ENCODE measurements at places on chromosomes 6 and 20.

GRCh38 chr6:52931351-52931750 is 21.9 kb upstream of the GSTA3 start:
- DNase-seq: no peak

- no peak for DNase-seq
Observed at GRCh38 chr20:40717343-40717865, 28.4 kb upstream of the MAFB start.

- no peak for DNase-seq
Observed at GRCh38 chr6:11908436-11909105, 103.5 kb upstream of the HIVEP1 start.

GRCh38 chr6:85747093-85747492 is 104.4 kb upstream of the SYNCRIP start:
- DNase-seq: no peak

GRCh38 chr6:208938-209337 is 83.3 kb upstream of the DUSP22 start:
- DNase-seq: no peak

DNA sequence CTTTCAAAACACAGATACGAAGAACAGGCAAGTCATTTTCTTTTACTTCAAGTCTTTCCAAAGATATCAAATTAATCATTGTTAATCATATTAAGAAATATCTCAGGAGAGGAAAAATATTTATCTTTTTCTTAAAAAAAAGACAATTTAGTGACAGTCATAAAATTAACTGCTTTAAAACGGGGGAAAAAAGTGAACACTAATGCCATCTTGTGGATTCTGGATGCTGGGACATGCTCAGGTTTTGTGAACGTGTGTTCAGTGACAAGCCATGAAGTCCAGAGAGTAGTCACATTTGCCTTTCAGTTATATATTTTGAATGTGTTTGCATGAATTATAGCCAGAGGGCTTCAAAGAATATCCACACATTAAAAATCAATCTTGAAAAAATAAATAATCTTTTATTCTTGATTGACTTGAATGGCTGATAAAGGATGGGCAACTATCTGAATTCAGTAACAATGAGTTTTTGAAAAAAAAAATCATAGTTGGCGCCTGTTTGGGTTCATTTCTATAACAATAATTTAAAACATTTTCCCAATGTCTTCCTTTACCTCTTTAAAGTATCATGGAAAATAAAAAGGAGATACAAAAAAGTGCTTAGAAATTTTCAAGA is 74.7 kb upstream of the NOX3 start:
- no peak for DNase-seq

- no peak for DNase-seq
Observed at GRCh38 chr6:55937951-55938690, 62.7 kb upstream of the BMP5 start.

DNA sequence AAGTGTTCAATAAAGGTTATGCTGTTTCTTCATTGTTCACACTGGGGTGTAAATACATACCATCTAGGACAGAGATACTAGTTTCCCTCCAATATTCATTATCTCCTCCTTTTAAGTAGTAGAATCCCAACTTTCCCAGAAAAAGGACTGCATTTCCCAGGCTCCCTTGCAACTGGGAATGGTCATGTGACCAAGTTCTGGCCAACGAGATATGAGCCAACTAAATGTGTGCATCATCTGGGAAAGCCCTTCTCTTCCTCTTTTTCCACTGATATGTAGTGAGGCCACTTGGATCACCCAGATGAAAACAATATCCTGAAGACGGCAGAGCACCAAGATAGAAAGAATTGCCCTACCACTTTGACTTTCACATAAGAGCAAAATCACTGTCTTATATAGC is 97.9 kb upstream of the PTPRT start:
- no peak for DNase-seq

DNA sequence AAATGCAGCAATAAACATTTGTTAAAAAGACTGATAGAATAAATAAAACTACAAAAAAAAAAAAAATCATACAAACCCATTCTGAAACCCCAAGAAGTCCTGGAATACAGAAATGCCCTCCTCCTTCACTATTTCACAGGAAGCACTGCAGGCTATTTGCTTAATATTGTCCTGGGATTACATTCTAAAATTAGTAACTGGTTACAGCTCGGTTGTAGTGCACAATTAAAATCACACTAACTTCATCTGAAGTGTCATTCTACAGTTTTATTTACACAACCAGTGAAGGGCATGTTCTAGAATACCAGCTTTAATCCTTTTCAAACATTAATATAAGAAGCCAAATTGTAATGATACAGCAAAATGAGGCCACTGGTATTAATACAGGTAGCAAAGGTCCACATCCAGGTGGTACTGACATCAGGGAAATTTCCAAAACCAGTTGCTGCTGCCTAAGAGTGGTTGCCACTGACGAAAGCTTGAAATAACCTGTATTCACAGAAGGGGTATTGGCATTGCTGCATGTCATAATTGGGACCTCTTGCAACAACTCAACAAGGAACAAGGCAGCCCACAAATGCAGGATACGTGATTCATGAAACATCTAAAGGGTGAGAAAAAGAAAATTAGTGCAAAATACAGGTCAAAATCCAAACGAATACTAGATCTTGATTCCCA is 26.9 kb downstream of the AKIRIN2 start:
- DNase-seq: no peak

DNA sequence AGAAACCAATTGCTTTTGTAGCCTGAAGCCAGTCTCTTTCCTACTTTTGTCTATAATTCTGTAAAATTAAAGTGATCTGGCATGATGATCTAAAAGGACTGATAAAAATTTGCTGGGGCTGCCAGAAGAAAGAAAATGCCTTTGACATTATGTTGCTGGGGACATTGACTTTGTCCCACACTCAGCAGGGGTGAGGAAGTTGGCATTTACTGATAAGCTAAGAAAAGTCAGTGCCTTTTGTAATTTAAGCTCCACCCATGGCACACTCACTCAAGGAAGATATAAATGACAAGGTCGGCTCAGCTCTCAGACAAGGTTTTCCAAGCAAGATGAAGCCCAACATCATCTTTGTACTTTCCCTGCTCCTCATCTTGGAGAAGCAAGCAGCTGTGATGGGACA is at the start of gene SEMG1:
SEMG1 (plus strand) TSS at position 309 of the 400 bp plus-strand sequence; CDS start at position 330, 21 bp downstream.
- DNase-seq: no peak

- DNase-seq: no peak
Observed at GRCh38 chr20:33450867-33451266, 7.3 kb upstream of the SNTA1 start.

DNA sequence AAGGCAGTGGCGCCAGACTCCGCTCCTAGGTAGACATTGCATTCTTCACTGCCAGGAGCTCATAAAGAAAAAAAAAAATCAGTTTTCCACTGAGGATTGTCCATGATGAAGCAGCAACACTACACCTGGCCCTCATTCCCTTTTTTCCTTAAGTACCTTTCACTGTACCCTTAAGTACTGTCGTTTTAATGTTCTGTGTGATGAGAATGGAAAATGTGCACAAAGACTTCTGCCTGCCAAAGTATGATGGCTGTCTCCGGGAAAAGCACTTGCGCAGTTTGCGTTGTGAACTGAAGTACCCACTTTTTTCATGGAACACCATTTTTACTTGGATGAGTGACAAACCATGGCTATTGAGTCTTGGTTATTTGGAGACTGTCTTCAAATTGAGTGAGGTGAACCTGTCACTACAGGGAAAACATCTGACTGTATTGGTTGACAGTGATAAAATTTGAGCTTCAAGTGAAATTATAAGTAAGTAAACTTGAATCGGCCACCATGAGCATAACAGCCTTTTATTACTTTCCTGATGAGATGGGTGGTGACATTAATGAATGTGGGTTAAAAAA is 104.8 kb downstream of the NCOA3 start:
- no peak for DNase-seq

GRCh38 chr20:62935204-62935967 is 2.6 kb upstream of the GID8 start:
- DNase-seq: no peak

DNA sequence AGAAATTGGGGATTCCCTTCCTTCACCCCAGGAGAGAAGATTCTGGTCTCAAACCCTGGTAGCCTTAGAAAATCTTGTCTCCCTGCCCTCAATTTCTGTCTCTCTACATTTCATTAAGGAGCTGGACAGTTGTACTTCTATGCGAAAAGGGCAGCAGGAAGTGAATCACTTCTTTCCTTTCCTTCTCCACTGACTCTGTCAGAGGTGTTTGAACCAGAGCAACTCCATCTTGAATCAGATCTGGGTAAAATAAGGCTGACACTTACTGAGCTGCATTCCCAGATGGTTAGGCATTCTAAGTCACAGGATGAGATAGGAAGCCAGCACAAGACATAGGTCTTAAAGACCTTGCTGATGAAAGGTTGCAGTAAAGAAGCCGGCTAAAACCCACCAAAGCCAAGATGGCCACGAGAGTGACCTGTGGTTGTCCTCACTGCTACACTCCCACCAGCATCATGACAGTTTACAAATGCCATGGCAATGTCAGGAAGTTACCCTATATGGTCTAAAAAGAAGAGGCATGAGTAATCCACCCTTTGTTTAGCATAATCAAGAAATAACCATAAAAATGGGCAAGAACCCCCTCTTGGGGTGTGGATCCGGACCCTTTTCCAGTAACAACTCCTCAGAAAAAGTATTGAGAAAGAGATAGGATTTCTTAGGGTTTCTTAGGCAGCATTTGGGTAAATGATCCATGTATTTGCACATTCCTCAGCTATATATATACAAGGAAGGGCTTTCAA is 95.8 kb upstream of the PLCB4 start:
- DNase-seq: no peak

DNA sequence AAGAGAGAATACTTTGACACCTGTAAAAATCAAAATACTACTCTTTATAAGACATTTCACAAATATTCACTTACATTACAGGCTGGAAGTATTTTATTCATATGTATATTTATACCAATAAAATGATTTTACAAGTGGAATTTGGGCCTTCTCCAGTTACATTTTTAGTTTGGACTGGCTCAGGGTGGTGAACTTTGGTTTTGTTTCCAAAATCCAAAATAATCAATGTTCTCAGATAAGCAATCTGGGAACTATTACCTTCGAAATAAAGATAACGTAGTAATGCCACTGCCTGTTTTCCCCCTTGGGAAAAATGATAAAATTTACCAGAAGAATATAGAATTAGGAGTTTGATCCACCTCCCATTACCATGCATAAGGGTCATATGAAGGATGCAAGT is 31.6 kb upstream of the SCGN start:
- no peak for DNase-seq

- DNase-seq: no peak
Observed at GRCh38 chr6:105452924-105453756, 50.3 kb upstream of the PREP start.

DNA sequence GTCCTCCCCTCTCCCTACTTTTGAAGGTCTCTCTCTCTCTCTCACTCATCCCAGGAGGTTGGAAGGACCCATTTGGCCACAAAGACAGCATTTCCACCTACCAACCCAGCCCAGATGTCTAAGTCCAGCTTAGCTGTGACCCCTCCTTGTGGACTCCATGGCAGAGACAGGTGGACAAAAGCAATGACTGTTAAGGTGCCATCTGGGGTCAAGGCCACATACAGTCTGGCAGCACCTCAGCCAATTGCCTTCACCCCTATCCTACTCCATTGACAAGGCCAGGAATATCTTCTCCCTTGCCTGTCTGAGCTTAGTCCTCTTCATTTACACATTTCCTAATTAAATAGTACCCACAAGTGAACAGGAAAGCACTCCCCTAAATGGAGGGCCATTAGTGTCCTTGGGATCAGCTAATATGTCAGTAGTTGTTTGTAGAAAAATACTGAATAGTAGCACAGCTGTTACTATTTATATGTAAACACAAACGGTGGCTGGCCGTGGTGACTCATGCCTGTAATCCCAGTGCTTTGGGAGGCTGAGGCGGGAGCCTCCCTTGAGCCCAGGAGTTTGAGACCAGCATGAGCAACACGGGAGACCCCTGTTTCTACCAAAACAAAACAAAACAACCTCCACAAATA is 28.8 kb downstream of the GCM1 start:
- DNase-seq: no peak

GRCh38 chr6:136094812-136095211 is 155.3 kb downstream of the MTFR2 start:
- no peak for DNase-seq

DNA sequence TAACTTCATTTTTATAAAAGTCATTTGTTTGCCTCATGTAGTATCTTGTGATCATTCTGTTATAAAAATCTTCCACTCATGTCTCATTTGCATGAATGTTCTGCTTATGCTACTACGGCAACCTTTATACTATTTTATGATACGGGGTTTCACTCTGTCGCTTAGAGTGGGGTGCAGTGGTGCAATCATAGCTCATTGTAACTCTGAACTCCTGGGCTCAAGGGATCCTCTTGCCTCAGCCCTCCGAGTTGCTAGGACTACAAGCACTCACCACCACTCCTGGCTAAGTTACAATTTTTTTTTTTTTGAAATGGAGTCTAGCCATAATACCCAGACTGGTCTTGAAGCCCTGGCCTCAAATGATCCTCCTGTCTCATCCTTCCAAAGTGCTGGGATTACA is 154.4 kb upstream of the PREP start:
- DNase-seq: no peak

DNA sequence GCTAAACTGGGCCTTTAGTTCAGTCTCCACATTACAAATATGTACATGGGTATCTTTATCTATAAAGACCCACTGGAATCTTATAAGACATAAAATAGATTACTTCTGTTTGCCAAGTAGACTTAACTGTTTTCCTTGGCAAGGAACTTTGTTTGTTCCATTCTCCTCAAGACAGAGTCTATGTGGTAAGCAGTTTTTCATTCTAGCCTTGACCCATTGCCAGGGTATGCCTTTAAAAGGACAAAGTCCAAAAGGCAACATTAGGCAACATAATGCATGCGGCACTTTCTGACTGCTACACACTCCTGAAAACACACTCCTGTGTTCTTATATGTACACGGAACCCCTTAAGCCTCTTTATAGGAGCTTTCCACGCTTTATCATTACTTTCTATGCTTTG is 20.4 kb downstream of the VNN1 start:
- DNase-seq: no peak

GRCh38 chr20:38225900-38226263 is 34.7 kb downstream of the KIAA1755 start:
- no peak for DNase-seq

GRCh38 chr20:2656471-2657117 is 4.2 kb downstream of the NOP56 start:
- DNase-seq: no peak

- DNase-seq: no peak
Observed at GRCh38 chr6:157497579-157497978, 116.6 kb downstream of the ZDHHC14 start.

DNA sequence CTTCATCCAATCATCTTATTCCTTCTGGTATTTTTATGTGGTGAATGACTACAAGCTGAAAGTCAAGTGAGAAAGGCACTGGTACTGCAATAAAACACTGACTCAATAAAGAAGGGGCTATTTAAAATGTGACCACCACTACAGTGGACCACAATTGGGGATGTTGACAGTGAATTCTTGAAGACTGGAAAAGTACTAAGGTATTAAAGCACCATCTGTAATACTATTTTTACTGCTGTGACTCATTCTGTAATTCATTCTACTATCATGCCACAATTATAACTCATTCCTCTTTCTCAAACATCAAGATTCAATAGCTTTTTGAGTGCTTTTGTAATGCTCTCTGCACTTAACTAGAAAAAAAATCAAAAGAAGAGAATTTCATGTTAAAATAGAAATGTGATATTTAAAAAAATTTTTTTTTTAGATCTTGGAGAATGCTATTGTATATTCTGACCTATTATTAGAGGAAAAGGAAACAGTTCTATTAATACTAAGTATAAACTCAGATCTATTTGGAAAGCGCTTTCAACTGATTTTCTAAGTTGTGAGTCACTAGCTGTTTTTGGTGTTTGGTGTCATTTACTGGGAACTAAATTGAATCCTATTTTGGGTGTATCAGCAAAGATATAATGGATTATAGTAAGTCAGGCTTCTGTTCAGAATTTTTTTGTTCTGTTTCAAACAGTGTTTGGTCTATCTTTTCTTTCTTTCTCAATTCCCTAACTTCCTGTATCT is 104.7 kb upstream of the TMEM170B start:
- peak; percentile 82 for DNase-seq

All from fibroblast of skin of left biceps (primary cell).